ENCODE measurements at places on chromosomes 5 and 9. TPM values are rescaled to one million over a fixed set of nuclear protein-coding genes. Genes with fewer than 3 reads are reported as not detected.

Gene SLC1A1
- 1.9 TPM for total RNA-seq

Gene SLC6A18
- not detected for total RNA-seq

DNA sequence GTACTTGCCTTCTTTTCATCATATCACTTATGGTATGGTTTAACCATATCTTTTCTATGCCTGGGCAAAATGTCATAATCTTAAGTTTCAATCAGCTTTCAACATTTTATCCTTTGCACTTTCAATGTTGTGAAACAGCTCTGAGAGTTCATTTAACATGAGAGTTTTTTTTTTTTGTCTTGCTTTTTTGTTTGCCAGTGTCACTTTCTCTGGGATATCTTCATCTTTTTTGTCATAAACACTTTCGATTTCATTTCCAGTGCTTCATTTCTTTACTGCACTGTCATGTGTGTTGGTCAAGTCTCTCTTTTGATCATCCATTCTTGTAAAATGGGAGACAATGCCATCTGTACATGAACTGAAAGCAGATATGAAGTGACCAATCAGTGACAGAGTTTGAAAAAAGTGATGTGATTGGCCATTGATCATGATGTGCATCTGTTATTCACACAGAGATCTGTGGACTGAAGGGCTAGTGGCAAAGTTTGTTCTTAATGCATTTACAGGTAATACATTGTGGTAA lies 7.5 kb upstream of the POU5F2 start:
- no peak for DNase-seq

Gene EPB41L4A
- total RNA-seq, result 31.1 TPM

GRCh38 chr9:134770972-134771971 lies 109.3 kb upstream of the FCN2 start:
- DNase-seq, result peak; percentile 44

Gene F2RL1
- 3.9 TPM for total RNA-seq

Gene PITX1
- not detected for total RNA-seq

Gene TMEM215
- total RNA-seq, result not detected

Gene NR4A3
- 92.1 TPM for total RNA-seq

Gene ACOT12
- not detected for total RNA-seq

DNA sequence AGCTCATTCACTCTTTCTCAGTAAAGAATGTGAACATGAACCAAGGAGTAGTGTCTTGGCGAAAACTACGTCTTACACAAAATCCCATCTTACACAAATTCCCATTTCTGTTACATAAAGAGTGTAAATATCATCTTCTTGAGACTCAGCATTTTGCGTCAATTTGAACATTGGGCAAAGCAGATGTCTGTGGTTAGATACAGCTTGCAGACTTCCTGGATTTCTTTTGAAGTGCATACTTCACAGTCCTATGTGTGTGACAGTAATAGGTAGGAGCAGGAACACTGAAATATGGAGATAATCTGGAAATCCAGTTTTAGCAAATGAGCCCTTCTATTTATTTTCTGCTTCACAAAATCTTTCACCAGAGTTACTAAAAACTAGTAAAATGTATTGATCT lies 58.8 kb downstream of the C6 start:
- DNase-seq, result no peak

DNA sequence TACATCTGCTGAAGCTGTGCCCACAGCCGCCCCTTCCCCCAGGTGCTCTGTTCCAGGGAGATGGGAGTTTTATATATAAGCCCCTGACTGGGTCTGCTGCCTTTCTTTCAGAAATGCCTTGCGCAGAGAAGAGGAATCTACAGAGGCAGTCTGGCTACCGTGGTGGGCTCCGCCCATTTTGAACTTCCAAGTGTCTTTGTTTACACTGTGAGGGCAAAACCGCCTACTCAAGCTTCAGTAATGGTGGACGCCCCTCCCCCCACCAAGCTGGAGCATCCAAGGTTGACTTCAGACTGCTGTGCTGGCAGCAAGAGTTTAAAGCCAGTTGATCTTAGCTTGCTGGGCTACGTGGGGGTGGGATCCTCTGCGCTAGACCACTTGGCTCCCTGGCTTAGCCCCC lies 41.3 kb downstream of the RANBP17 start:
- no peak for DNase-seq

DNA sequence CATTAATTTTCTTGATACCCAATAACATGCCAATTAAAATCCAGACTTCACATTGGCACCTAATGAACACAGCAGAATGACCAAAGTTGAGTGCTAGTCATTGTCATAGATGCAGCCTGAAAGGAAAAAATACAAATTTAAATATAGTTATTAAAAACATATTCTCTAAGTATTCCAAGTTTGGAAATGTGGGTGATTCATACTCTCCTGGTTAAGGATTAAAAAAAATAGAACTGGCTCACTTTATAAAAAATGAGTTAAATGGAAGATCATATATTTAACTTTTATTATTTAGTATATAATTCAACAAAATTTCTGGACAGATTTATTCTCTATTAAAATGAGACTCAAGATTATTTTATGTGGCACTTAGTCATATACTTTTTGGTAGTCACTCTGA lies 33.2 kb upstream of the RICTOR start:
- DNase-seq, result no peak

- peak; percentile 36 for DNase-seq
These were observed 6.1 kb downstream of the SARDH start for GRCh38 chr9:133731876-133732638.

GRCh38 chr5:52838326-52839015 lies 50.8 kb downstream of the ITGA1 start:
- no peak for DNase-seq

Gene PLAC8L1
- total RNA-seq, result 0.62 TPM

Gene SEMA6A
- 3.8 TPM for total RNA-seq

- DNase-seq, result no peak
These were observed 11.2 kb downstream of the ANKS6 start for GRCh38 chr9:98784831-98785806.

DNA sequence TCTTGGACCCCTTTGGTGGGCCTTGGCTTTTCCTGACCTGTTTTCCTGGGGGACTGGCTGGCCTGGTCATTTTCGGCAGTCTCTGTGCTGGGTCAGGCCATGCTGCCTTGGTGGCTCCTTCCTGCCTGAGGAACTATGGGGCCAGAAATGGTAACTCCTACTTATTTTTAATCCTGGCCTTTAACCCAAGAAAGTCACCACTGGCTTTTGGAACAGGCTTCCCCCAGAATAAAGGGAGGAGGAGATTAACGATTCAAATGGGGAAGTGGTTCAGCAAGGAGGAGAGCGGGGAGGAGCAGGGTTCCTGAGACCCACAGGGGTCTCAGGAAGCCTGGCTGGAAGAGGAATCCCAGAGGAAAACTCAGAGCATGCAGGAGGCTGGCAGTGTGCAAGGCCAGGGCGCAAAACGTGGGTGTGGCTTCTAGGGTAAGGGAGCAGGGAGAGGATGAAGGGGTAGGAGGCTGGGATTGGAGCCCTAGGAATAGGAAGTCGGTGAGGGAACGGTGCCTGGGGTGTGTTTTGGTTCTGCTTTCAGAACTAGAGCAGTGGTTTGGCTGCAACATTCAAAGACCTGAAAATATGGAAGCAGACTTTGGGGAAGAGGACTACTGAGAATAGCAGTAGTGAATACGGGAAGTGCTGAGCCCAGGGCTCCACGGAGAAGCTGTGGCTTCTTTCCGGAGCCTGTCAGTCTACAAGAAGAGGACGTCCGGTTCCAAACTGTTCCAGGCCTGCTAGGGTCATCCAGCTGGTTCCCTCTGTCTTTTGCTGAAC lies 271.1 kb upstream of the KLF4 start:
- peak; percentile 55 for DNase-seq

Data from left cardiac atrium (tissue), 4 donors.